Stimulated activated CD8-positive, alpha-beta memory T cell treated with anti-CD3 and anti-CD28 coated beads, Interleukin-15, amount 100 ng/mL, for 48 hours (primary cell): ENCODE measurements at places on chromosomes 16 and 17.

DNA sequence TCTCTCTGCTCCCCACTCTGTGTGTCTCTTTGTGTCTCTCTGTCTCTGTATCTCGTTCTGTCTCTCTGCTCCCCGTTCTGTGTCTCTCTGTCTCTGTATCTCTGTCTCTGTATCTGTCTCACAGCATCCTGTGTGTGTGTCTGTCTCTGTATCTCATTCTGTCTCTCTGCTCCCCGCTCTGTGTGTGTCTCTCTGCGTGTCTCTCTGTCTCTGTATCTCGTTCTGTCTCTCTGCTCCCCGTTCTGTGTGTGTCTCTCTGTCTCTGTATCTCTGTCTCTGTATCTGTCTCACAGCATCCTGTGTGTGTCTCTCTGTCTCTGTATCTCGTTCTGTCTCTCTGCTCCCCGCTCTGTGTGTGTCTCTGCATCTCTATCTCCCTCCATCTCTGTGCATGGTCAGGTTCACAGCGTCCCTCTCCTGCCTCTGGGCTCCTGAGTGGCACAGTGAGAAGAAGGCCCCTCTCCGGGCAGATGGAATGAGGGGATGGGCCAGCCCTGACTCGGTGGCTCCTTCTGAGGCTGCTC, 38.9 kb upstream of the CIBAR2 start:
- no peak for DNase-seq

- no peak for DNase-seq
These were observed 30.2 kb downstream of the TK2 start for GRCh38 chr16:66519482-66520373.

GRCh38 chr17:18203308-18203707, 19.7 kb downstream of the ALKBH5 start:
- no peak for DNase-seq

DNA sequence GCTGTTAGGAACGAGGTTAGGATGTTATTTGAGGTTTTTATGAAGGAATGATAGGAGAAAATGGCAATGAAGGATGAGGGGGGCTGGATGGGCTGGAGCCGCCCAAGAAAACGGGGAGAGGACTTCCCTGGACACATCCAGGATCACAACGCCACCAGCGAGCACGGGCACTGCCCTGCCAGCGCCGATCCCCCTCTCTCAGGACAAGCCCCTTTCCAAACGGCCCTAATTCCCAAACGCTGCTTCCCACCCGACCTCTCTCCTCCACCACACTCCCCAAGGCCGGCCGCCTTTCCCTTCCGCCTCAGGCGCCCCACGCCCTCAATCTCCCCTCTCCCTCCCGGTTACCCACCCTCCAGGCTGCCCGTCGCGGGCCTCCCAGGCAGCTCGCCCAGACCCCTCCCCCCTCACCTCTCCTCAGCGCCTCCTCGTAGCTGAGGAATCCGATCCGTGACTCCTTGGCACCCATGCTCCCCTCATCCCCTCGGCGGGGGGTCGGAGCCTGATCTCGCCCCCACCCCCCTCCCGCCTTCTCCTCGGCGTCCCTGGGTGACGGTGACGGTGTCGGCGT, 377 bp downstream of the USP32 start:
- DNase-seq: no peak

DNA sequence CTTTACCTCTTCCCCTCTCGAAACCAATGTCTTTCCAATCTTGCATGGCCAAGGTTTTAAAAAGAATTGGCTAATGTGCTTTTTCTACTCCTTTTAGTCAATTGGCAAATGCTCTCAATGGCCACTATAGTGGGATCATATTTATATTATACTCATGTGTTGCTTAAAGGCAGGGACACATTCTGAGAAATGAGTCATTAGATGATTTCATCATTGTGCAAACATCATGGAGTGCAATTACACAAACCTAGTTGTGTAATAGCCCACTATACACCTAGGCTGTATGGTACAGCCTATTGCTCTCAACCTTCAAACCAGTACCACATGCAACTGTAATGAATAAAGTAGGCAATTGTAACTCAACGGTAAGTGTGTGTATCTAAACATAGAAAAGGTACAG, 180.9 kb downstream of the HS3ST3A1 start:
- no peak for DNase-seq

DNA sequence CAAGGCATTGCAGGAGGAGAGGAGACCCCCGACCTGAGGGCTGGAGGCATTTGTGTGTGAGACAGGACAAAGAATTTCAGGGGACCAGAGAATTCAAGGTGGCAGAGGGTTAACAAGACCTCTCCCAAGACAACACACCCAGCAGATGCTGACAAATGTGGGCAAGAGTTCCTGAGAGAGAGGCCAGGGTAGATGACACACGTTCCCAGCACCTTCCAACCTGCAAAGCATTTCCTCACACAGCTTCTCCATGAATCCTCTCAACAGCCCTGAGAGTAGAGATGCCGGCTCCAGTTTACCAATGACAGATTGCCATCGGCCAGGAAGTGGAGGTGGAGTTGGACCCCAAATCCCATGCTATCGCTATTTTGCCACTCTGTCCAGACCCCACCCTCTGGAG, 25.0 kb downstream of the WNT3 start:
- no peak for DNase-seq

- DNase-seq: no peak
These were observed 598 bp downstream of the INPP5K start for GRCh38 chr17:1515640-1516387.

DNA sequence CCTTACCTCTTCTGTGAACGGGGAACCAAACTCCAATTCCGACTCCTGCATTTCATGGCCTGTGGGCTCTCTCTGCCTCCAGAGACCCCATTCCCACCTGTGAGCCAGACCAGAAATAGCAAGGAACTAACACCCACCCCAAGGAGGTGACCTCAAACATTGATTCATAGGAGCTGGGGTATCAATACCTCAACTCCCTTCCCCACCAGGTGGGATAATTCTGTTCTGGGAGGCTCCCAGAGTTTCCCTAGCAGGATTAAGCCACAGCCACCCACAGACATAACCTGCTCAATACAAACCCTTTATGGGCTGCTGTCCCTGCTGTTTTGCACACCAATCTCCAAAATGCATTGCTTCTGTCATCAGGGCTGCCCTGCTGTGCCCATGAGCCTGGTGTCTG, 59.6 kb upstream of the FOXF1 start:
- no peak for DNase-seq

DNA sequence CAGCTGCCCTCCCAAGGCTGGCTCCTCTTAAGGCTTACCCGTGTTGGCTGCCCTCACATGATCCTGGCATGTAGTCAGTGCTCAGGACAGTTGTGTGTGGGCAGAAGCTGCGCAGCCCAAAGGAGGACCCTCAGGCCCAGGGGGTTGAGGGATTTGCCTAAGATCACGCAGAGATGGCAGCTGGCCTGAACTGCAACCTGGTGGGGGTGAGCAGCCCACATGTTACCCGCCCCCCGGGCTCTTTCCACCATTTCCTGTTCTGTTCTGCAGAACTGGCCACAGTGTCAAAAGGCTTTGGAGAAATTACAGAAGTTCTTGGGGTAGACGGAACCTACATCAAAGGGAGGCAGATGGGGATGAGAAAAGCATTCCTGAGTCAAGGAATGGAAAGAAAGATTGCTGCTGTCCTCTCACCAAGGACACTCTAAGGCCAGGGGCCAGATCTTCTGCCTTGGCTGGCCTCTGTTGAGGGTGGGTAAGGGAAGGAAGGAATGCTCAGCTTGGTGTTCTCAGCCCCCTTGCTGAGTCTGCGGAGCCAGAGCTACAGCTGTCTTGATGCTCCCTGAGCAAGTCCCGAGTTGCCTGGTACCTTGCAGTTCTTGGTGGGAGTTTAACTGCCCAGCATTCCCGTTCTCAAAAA, 53.0 kb downstream of the EPN2 start:
- no peak for DNase-seq
